ENCODE measurements at places on chromosomes 3 and 15.

GRCh38 chr3:197590313-197590962 is 34.7 kb upstream of the BDH1 start:
- no peak for DNase-seq

- DNase-seq, result no peak
Measured at GRCh38 chr15:38129531-38130204, 123.0 kb upstream of the SPRED1 start.

DNA sequence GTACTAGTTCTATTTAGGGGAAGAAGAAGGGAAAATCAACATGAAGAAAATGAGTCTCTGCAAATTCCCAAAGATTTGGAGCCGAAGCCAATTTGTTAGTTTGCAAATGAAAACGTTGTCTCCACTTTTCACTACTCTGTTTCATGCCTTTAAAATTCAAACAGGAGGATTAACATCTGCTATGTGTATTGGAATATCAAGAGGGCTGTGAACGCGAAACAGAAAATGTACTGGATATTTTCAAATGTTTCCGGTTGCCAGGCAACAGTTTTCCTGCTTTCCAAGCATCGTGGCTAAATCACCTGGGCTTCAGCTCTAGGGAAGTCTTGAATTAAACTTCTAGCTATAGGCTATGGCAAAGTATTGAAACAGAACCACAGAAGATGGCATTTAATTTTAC is 172.8 kb downstream of the KCNMB2 start:
- DNase-seq, result no peak

GRCh38 chr3:32471246-32471645 is 31.4 kb downstream of the CMTM6 start:
- DNase-seq, result no peak

DNA sequence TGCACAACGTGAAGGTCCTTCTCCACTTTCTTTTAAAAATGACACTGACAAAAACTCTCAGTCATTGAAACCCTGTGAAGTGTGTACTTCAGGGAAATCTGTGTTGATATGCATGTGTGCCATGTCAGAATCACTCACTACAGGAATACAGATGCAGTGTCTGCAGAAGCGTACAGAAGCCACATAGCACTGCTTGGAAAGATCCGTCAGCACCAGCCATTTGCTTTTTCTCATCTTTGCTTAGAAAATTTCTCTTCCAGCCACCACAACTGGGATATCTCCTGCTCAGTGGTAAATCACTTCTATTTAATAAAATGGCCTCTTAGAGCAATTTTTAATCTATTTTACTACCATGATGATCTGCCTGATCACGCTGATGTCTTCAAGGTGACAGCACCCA is 91.3 kb upstream of the ARHGEF26 start:
- DNase-seq, result no peak

DNA sequence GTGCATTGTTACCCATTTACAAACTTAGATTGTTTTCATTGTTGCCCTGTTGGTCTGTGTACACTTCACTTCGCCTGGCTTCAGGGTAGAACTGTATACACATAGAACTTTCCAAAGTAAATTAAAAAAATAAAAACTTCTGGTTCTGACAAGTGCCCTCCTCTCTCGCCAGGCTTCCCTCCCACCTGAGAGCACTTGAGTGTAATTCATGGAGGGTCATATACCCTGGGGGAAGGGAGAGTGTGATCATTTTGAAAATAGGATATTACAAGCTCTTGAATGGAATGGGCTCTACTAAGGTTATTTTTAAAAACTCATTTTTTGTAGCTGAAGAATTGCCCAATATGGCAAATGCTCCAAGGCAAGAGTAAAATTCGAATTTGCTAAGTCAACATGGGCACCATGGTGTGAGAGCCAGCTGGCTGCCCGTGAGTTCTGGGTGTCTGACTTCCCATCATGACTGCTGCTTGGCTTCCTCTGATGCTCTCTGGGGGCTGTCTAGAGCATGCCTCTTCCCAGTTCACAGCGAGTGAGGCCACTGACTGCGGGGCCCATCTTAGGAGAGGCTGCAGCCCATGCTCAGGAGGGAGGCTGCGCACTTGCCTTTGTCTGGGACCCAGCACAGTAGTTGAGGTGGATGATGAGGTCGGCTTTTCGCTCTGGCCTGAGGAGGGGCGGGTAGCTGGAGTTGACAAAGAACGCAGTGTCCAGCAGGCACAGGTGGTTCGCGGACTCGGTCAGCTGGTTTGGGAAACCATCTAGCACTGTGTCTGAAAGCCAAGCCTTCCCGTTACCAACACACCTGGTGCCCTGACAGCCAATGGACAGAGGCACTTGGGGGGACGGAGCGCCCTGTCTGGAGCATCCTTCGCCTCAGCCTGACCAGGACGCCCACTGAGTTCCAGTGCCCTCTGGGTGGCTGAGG is 13.1 kb upstream of the EHD4 start:
- no peak for DNase-seq

DNA sequence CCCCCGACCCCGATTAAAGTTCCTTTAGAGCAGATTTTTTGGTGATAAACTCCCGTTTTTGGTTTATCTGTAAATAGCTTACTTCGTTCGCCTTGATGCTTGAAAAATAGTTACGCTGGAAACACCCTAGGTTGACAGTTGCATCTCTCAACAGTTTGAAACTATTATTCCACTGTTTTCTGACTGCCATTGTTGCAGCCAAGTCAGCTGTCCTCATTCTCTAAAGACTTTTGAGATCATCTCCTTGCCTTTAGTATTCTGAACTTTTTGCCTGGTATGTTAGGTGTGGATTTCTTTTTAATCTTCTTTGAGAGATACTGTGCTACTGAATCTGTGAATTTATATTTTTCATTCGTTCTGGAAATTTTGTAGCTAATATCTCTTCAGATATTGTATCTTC is 122.7 kb upstream of the NSMCE3 start:
- no peak for DNase-seq

GRCh38 chr15:80466543-80466942 is 62.4 kb downstream of the ARNT2 start:
- DNase-seq, result no peak

DNA sequence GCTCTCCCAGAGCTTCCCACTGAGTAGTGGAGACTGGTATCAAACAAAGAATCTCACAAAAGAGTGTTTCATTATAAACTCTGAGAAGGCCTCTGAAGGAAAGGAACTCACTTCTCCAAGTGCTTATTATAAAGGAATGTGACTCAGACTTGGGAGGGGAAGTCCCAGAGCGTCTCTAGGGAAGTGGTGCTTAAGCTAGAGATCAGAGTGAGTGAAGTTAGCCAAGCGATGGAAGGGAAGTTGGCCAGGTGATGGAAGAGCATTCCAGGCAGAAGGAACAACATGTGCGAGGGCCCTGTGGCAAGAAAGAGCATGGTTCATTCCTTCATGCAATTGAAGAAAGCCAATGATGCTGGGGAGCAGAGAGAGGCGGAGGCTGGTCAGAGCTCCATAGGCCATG is 2.3 kb downstream of the XYLB start:
- no peak for DNase-seq

- DNase-seq, result no peak
Measured at GRCh38 chr15:68983961-68984481, 30.5 kb upstream of the NOX5 start.

DNA sequence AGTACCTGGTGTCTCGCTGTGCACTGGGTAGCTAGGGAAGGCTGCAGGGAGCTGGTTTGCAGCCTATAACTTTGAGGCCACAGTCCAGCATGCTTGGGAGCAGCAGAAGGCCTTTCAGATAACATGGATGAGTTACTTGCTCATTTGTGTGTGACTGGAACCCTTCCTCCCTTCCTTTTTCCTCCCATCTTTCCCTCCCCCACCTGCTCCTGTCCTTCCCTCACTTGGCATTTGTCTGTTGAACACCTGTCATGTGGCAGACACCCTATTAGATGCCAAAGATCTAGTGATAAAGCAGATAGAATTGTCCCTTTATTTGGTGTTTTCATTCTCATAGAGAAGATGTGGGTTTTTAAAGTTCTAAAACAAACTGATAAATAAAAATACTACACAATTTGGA is 71.6 kb downstream of the LRTM1 start:
- DNase-seq, result no peak

All from activated CD4-positive, alpha-beta T cell treated with anti-CD3 and anti-CD28 coated beads for 4 hours (primary cell).